ENCODE measurements at places on chromosomes 2 and 18.

GRCh38 chr18:23397907-23398306 is 55.2 kb upstream of the RIOK3 start:
- DNase-seq = no peak

DNA sequence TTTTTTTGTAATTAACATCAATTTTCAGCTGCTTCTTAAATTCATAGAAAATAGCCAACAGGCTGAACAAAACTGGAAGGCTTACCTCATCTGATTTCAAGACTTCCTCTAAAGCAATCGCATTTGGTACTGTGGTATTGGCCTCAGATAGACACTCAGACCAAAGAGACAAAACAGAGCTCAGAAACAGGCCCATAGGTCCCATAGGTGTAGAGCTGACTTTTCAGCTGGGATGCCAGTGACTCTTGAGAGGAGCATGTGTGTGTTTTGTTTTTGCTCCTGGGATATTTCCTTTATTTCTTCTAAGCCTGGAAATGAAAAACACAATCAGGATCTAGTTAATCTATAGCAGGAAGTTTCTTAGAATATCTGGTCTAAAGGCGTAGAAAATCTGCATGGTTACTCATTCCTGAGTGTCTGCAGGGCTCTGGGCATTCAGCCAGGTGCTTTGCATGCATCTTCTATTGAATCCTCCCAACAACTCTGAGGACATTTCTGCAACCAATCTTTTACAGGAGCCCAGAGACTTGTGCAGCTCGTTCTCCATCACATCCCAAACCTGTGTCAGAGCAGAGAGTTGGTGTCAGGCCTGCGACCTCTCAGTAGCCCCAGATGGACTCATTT is 190.8 kb downstream of the RTP5 start:
- peak; percentile 86 for DNase-seq

DNA sequence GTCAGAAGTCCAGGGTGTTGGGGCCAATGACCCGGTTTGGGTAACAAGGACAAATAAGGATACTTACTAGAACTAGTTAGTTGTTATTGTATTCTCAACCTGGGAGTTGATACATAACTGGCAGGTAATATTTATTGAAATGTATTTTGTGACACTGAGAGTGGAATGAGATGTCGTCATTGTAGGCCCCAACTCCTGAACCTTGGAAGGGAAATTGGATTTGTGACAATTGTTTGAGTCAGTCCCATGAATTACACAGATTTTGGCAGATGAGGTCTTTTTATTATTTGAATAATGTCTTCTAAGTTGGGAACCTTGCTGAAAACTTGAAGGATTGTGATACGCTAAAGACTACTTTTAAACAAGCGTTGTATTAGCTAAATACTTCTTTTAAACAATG is 5.1 kb downstream of the TIMM21 start:
- peak; percentile 20 for DNase-seq

DNA sequence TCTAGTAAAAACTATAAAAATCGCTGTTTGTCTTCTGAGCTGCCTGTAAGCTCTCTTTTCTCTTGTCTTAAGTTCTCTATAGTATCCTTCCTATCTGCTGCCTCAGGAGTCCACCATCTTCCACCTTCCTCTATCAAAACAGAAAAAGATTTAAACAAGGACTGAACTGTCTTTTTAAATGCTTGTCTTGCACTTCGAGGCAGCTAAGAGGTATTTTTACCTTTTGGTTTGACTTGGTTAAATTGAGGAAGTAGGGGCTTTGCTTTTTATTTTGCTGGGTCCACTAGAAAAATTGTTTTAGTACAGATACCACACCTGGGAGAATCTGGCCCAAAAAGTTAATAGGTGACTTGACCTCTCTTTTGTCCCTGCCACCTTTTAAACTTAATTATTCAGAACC is 12.2 kb downstream of the SESTD1 start:
- DNase-seq = no peak

DNA sequence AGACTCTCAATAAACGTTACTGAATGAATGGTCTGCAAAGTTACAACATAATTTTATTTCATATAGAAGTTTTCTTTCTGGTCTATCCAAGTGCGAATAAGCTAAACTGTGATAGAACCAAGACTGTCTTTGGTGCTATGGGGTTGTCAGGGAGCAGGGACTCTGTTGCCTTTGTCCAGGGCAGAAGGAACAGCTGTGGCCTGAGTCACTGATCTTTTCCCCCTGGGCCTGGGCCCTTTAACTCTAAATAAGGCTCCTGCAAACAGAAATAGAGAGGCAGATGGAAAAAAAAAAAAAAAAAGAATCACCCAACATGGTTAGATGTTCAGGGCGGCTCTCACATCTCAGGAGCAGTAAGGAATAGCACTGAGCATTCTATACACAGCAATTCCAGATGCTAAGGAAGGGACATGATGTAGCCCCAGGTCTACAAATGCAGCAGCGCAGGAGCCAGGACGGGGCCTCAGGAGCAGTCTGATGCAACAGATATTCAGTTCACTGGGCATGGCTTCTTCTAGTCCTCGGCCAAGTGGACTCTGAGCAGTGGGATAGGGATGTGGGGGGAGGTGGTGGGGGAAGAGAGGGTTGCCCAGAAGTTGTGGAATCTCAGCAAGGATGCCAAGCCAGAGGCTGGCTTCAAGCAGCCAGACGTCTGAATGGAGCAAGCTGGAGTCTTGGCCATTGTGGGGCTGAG is 247.1 kb upstream of the SIX2 start:
- DNase-seq = no peak

GRCh38 chr2:86042256-86043168 is 63.2 kb downstream of the POLR1A start:
- no peak for DNase-seq

GRCh38 chr2:212659441-212659840 is 120.8 kb upstream of the ERBB4 start:
- no peak for DNase-seq

GRCh38 chr2:237315829-237316225 is 98.1 kb downstream of the COL6A3 start:
- DNase-seq = peak; percentile 63

GRCh38 chr2:182173944-182174622 is 188.4 kb downstream of the PPP1R1C start:
- DNase-seq = no peak

DNA sequence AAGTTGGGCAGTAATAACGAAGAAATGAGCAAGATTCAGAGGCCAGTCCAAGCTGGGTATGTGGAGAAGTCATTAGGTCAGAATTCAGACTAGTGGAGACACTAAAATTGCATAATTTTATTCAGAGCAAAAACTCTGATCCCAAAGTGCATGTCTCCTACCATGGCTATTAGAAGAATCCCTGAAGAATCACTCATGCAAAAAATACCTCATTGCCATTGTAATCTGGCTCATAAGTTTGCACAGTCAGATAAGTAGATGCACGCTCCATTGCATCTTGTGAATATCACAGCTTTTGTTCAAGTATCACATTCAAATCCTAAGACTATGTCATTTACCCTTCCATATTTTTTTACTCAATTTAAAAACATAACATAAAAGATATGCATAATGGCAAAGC is 692.2 kb upstream of the KLHL29 start:
- DNase-seq = no peak

DNA sequence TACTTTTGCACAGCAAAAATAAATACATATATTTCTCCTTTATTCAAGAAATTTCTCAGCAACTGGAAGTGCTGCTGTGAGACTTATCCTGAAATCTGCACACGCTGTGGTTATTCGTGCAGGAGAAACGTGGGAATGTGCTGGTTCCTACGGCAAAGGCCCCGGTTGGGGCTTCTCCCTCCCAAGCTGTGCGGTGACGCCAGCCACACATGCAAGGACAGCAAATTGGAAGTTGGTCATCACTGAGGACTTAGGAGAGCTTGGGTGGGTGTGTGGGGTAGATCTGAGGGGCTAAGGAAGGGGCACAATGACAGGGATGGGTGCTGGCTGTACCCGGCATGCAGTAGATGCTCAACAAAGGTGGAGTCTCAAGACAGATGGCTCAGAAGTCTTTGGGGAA is 16.5 kb upstream of the MTCL1 start:
- DNase-seq = no peak

- no peak for DNase-seq
Measured at GRCh38 chr2:10889651-10890215, 22.0 kb upstream of the KCNF1 start.

DNA sequence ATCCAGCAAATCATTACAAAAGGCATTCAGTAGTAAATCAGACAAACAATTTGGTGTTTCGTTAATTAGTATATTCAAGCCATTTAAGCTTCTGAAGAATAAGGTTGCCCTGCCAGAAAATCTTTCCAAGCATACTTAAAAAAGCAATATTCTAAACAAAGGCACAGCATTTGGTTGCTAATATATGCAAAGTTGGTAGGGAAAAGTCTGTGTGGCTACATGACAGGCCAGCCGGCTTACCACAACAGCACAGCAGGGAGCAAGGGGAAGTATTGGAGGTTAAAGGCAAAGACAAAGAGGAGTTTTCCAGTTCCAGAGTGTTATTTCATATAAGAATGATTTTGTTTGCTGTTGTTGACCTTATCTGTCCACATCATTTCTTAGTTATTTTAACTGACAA is 282.3 kb downstream of the MBD5 start:
- no peak for DNase-seq

- DNase-seq = no peak
Measured at GRCh38 chr18:31399306-31400032, 22.9 kb downstream of the DSG4 start.

DNA sequence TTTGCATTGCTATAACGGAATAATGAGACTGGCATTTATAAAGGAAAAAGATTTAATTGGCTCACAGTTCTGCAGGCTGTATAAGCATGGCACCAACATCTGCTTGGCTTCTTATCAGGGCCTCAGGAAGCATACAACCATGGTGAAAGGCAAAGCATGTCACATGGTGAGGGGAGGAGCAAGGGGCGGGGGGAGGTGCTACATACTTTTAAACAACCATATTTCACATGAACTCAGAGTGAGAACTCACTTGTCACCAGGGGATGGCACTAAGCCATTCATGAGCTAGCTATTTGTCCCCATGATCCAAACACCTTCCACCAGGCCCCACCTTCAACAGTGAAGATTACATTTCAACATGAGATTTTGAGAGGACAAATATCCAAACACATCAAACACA is 188.7 kb downstream of the MBD5 start:
- no peak for DNase-seq

DNA sequence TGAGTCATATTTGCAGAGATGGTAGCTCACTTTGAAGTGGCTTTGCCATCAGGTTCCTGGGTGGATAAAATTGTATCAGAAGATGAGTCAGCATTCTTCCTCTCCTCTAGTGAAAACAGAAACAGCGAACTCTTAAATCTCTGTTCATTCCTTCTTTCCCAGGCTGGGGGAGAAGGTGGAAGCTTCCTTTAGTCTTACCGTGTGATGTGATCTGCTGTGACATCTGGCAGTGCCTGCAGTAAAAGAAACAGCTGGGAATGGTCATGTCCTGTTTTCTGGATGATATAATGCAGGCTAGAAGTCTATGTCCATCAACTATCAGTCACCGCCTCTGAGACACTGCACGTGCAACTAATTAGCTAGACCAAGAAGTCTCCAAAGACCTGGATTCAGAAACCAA is 171.6 kb downstream of the VAPA start:
- peak; percentile 65 for DNase-seq

DNA sequence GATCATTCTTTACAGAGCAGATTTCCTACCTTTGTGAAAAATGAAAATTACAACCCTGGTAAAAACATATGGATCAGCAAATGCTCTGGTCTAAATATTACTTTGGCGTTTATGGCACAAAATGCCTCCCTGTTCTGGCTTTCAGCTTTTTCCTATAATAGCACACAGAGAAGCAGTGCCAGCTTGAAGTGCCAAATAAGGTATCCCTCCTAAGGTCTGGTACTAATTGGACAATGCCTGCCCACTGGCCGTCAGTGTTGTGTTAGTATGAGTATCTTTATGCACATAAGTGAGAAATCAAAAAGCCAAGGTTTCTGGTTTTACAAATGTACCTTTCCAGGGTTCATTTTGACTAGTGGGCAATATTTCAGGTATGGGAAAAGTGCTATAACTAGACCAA is 1293.7 kb upstream of the FAM98A start:
- DNase-seq = no peak

- no peak for DNase-seq
Measured at GRCh38 chr2:98172951-98173350, 86.0 kb downstream of the VWA3B start.

DNA sequence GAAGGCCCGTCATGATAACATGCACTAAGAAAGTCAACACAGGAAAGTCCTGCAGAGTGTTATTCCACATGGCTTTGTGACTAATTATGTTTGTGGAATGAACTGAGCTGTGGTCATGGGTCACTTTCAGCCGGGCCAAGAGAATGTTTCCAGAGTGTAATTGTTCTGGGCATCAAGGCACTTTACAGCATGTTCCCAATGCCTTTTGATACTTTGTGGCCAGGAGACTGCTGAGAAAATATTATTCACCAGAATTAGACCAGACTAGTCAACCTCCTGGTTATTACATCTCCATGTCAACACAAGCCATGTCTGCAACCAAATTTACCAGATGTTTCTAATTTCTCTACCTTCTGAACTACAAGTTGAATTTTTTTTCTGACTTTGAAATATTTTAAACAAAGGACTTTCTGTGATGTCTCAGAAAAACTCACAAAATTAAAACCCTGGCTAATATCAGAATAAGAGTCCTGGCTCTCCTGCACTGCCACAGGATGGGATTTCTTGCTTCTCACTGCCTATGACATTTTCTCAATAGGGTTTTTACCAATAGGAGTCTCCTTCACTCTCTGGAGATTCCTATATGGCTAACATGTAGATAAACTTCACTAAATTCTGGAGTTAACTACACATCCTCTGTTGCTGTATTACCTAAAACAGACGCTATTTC is 90.6 kb upstream of the WDR75 start:
- peak; percentile 89 for DNase-seq
